ENCODE measurements at places on chromosomes 6 and 20.

- DNase-seq, result no peak
Measured at GRCh38 chr6:139126255-139126654, 8.6 kb upstream of the HECA start.

DNA sequence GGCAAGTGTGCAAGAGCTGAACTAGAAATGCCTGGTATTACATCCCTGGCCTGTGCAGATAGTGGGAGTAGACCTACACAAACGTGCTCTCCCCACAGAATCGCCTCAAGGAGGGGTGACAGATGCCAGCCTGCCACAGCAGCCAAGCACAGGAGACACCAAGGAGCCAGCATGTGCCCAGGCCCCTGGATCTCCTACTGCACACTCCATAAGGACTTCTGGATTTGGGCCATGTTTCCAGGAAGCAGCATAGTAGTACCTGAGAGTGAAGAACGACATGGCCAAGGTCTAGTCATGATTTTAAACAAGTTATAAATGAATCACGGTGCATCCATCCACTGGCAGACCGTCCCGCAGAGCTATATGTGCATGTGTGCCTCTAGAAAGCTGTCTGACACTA is 232.2 kb downstream of the SYNDIG1 start:
- no peak for DNase-seq

- no peak for DNase-seq
Measured at GRCh38 chr6:137166247-137167098, 7.0 kb downstream of the IL22RA2 start.

DNA sequence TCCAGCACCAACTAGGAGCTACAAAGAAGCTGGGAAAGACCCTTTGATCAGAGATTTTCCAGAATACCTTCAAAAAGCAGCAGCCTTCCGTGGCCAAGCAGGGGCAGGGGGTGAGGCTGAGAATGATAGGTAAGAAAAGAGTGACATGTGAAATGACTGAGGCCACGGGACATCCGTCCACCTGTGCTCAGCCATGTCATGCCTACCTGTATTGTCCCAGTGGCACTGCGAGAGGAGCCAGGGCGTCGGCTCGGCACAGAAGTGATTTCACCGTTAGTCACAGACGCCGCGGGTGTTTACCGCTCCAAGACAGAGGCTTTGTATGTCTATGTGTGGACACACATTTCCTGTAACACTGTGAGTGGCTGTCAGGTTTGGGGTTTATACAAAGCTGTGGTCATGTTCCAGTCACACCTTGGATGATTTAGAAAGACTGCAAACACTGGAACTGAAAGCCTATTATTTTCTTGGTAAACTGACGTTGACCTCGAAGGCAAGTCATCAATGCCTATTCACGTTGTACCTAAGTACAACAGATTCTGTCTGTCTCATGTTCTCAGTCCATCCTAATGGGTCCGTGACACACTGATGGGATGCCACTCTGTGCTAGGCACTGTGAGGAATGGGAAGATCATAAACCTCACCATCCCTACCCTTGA is 32.1 kb upstream of the JAG1 start:
- DNase-seq, result no peak

DNA sequence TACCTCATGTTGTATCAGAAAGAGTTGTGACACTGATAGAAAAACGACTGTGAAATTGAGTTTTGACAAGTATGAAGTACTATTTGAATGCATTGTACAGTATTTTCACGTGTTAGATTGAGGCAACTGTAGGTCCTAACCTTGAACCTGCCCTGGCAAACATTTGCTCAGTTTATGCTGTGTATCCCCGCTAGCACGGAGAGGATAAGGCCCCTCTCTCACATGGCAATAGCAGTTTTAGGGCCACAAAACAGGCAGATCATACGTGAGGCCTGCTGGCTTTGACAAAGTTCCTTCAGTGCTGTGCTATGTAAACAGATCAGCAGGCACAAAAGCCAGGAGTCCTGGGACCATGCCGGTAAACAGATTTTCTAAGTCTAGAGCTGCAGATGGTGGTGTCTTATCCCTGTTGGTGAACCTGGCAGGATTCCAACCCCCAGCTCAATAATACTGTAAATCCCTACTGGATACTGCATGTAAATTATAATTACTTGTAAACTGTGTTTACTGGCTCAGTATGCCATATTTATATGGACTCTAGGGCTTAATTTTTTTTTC is 23.8 kb upstream of the FAM217A start:
- no peak for DNase-seq

- DNase-seq, result no peak
Measured at GRCh38 chr6:82909551-82909950, 156.1 kb downstream of the UBE3D start.

GRCh38 chr20:55632592-55632991 is 372.7 kb downstream of the CBLN4 start:
- no peak for DNase-seq

DNA sequence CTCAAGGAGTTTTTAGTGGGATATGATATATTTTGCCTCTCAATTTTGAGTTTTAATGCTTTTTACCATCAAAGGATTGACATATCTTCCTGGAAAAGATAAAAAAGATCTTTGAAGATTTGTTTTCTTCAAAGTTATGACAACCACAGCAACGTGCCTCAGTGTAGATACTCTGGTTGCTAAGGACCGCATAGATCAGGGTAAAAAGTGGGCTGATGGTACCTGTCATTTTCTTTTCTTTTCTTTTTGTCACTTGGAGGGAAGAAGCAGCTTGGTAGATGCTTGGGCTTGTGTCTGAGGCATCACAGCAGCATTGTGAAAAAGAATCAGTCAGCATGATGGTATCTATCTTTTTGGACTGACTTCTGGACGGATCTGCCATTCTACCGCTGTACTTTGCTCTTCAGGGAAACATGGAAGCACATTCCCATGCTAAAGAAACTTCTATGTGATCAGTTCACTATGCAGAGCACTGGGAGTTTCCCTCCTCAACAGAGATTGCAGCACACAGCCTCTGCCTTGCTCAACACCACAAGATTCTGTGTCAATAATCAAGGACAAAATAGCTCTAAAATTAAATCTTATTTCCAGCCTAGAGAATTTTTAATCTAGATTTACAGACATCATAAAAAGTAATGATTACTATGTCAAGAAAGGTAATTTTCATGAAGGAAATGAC is 54.8 kb upstream of the SGK1 start:
- no peak for DNase-seq

- DNase-seq, result no peak
Measured at GRCh38 chr6:31879901-31880300, 1.1 kb upstream of the SLC44A4 start.

GRCh38 chr6:96391776-96392360 is 129.7 kb upstream of the UFL1 start:
- no peak for DNase-seq

DNA sequence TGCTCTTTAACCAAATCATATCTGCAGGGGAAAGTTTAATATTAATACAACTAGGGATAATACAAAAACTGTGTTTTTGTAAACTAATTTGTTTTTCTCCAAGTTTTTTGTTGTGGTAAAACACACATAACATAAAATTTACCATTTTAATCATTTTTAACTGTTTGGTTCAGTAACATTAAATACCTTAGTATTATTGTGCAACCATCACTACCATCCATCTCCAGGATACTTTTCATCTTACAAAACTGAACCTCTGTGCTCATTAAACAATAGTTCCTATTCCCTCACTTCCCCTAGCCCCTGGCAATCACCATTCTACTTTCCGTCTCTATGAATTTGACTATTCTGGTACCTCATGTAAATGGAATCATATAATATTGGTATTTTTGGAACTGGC is 15.9 kb downstream of the BEND6 start:
- no peak for DNase-seq

- DNase-seq, result no peak
Measured at GRCh38 chr20:57281900-57282299, 15.5 kb upstream of the BMP7 start.

GRCh38 chr6:36666287-36666686 is 12.2 kb upstream of the CDKN1A start:
- no peak for DNase-seq

DNA sequence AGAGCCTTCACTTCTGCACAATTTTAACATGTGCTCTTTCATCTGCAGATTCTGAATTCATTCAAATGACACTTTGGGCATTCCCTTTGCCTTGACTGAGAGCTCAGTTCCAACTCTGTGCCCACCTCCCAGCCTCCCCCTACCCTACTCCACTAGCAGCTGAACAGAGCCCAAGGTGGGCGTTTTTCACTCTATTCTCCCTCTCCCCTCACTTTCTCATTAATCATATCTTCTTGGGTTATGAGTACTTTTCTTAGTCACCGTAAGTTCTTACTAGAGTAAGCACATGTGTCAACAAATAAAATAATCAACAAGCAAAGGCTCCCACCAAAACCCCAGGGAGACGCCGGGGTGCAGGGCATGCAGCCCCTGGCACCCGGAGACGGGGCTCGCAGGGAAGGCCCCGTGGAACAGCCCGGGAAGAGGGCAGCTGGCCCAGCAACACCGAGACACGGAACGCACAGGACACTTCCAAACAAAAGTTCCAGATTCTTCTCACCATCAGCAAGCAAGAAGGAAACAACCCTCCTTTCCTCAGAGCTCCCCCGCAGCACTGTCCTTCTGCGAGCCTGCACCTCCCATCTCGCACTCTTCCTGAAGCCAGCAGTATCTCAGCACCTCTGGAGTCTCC is 34.1 kb downstream of the TAF4 start:
- no peak for DNase-seq

DNA sequence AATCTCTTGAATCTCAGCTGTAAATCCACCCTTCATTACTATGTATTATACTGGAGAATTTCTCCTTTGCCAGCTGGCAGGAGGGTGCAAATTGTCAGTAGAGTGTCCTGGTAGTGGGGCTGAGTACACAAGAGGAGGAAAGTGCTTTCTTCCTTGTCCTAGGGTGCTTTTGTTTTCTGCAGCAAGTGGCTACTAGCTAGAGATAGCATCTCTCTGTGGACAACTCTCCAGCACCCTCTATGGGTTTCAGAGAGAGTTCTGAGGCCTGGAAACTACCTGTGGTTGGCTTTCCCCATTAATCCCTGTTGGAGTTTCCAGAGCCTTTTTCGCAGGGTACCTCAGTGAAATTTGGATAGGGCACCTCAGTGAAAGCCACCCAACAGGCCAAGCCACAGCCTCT is 422.5 kb upstream of the RGS17 start:
- no peak for DNase-seq

DNA sequence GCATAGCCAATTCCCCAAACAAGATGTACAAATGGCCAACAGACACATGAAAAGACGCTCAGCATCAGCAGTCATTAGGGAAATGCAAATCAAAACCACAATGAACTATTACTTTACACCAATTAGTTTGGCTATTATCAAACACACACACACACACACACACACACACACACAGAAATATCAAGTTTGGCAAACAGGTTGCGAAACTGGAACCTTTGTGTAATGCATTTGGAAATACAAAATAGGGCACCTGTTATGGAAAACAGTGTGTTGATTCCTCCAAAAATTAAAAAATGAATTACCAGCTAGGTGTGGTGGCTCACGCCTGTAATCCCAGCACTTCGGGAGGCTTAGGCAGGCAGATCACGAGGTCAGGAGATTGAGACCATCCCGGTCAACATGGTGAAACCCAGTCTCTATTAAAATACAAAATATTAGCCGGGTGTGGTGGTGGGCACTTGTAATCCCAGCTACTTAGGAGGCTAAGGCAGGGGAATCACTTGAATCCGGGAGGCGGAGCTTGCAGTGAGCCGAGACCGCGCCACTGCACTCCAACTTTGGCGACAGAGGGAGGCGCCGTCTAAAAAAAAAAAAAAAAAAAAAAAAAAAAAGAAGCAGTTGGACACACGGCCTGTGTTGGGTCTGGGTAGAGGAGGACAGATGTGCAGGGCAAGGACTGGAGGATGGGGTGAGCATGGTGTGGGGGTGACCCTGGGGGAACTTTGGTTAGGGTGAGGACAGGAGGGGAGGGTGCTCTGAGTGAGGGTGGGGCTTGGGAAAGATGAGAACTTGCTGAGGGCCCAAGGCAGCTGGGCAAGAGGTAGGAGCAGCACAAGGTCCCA is 23.8 kb downstream of the HLA-F start:
- no peak for DNase-seq
